NCI-H1436 (cell line): ENCODE measurements at places on chromosomes 6 and 20.

GRCh38 chr6:110140650-110141049 lies 38.8 kb downstream of the WASF1 start:
- no peak for DNase-seq

- no peak for DNase-seq
Measured at GRCh38 chr20:44773070-44773829, 27.6 kb downstream of the KCNK15 start.

GRCh38 chr6:82138075-82138791 lies 109.3 kb downstream of the IBTK start:
- no peak for DNase-seq

DNA sequence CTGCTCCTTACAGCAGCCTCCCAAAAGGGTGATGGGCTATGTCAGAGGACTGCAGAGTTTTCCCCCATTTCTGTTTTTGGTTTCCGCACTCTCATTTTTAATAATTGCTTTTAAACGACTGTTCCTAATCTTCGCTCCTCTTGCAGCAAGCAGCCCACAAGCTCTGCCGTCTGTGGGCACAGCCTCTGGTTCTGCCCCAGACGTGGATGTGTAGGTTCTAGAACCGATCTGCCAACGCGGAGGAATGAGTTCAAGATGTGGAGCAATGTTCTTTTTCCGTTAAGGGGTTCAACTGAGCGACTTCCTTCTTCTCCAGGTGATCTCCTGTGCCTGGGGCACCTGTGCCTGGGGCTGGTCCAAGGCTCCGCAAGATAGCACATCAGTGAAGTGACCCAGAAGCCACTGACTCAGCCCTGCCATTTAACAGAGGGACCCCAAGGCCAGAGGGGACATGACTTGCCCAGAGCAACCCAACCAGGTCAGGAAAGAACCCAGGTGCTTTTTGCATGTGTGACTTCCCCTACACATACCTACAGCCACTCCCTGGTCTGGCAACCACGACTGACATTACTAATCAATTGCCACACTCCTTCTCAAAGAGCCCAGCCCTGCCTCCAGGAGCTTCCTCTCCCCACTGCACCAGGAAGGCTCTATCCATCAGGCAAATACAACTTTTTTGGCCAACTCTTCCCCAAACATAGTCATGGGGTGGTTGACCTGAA lies 22.7 kb downstream of the PMEPA1 start:
- DNase-seq = no peak

- no peak for DNase-seq
Measured at GRCh38 chr6:144262470-144263369, 22.4 kb upstream of the UTRN start.

DNA sequence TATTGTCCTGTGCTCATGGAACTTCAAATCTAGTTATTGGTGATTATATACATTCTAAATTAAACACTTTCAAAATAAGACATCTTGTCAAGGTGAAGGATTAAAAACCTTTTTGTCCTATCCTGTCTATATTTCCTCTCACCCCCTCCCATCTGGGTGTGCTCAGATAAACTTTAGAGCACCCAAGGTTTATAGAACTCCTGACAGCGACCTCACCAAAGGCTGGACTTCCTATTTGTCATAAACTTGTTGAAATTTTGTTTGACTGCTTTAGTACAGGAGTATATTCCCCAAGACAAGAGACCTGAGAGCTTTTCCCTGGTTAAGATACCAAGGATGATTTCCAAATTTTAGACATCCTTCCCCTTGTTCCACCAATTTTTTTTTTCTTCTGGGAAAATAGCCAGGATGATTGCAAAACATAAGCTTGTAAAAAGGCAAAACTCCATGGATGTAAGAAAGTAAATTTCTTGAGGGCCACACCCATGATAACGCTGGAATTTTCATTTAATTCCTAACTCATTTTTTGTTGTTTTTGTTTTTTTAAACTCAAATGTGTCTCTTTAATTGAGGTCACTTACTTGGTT lies 33.0 kb downstream of the CARMIL1 start:
- no peak for DNase-seq

- no peak for DNase-seq
Measured at GRCh38 chr20:55386686-55387085, 618.6 kb downstream of the CBLN4 start.

- DNase-seq = no peak
Measured at GRCh38 chr6:157096522-157096921, 226.8 kb downstream of the TMEM242 start.

DNA sequence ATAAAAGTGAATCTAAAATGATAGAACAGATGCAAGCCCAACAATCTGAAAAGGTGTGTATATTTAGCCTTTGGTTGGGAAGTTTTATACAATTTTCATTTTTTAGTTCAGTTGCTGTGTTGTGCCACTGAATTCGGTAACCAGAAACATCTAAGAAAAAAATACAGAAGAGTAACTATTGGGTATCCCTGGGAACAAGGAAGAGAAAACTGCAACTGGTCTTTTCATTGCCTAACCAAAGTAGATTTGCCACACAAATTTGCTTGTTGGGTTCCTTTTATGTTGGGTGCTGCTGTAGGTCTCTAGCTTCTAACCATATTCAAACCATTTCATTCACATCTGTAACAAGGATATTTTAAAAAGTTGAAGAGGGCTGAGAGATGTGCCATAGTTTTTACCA lies 2.8 kb upstream of the TMEM30A start:
- no peak for DNase-seq

GRCh38 chr6:164533045-164533362 lies 776.4 kb downstream of the C6orf118 start:
- no peak for DNase-seq

DNA sequence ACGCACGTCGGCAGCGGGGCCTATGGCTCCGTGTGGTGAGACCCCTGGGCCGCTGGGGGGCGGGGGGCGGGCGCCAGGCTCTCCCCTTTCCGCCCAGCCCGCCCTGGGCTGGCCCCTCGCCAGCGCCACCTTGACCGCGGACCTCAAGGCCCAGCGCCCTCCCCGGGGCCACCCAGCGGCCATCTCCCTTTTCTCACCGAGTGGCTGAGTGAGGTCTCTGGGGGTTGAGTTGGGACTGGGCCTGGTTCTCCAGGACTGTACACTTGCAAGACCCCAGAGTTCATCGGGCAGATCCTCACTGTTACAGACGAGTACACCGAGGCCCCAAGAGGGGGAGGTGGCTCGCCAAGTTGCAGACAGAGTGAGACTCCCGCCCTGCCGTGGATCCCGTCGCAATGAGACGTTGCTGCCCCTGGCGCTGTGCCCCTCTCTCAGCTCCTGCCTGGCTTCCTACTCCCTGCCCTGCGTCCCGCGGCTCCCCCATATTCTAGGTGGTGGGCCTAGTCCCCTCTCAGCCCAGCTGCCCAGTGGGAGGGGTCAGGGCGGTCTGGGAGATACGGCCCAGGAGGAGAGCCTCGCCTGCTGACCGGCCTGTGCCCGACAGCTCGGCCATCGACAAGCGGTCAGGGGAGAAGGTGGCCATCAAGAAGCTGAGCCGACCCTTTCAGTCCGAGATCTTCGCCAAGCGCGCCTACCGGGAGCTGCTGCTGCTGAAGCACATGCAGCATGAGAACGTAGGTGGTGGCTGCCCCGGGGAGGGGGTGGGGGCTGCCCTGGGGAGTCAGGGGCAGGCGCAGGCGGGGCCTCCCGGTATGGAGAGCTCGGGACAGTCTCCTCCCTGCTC lies 576 bp downstream of the MAPK13 start:
- DNase-seq = peak; percentile 40

DNA sequence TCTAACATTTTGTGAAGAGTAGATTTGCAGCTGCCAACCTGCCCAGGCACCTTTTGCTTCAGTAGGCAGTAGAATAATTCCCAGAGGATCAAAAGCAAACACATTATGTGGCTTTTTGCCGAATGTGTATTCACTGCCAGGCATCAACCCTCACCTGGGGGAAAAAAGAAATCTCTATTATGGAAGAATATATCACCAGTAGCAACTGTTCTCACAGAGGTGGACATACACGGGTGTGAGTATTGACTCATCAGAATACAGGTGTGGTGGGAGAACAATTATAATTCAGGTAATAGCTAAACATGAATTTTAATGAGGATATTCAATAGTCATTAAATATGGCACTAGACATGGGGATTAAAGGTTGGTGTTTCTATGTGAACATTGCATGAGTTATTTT lies 910.7 kb downstream of the TFAP2A start:
- peak; percentile 91 for DNase-seq

GRCh38 chr6:157240059-157240959 lies 83.0 kb downstream of the TMEM242 start:
- DNase-seq = peak; percentile 51

DNA sequence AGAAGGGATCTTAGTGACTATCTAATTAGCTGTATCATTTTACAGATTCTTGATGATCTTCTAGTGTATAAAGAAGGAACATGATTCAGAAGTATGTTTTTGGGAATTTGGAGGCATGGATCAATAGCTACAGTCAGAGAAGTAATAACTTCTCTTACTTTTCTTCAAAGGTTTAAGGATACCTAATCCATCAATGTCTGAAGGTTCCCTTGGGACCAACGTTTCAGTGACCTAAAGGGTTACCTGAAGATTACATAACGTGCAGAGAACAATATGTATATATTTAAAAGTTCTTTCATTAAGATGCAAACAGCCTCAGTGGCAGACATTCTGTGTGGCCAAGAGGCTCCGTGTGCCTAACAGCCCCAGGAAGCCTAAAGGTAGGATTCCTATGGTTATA lies 3.2 kb downstream of the HDAC2 start:
- DNase-seq = no peak

DNA sequence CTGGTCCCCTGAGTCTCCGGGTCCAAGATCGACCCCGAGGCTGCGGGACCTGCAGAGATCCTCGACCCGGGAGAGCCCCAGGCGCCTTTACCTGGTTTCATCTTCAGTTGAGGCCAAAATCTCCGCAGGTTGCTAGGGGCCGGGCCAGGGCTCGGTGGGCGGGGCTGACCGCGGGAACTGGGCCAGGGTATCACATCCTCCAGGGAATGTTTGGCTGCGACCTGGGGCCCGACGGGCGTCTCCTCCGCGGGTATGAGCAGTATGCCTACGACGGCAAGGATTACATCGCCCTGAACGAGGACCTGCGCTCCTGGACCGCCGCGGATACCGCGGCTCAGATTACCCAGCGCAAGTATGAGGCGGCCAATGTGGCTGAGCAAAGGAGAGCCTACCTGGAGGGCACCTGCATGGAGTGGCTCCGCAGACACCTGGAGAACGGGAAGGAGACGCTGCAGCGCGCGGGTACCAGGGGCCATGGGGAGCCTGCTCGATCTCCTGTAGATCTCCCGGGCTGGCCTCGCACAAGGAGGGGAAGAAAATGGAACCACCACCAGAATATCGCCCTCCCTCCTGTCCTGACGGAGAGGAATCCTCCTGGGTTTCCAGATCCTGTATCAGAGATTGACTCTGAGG lies 53.8 kb upstream of the POLR1H start:
- DNase-seq = no peak

- no peak for DNase-seq
Measured at GRCh38 chr6:106214531-106214930, 111.0 kb downstream of the ATG5 start.

DNA sequence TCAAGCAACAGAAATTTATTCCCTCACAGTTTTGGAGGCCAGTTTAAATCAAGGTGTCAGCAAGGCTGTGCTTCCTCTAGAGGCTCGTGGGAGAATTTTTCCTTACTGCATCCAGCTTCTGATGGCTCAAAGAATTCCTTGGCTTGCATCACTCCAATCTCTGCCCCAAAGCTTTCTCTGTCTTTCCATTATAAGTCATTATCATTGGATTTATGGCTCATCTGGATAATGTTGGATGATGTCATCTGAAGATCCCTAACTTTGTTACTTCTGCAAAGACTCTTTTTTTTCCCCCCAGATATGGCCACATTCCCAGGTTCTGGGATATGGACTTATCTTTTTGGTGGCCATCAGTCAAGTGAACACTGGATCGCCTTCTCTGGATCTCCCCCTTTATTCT lies 146.3 kb upstream of the B3GAT2 start:
- DNase-seq = no peak

DNA sequence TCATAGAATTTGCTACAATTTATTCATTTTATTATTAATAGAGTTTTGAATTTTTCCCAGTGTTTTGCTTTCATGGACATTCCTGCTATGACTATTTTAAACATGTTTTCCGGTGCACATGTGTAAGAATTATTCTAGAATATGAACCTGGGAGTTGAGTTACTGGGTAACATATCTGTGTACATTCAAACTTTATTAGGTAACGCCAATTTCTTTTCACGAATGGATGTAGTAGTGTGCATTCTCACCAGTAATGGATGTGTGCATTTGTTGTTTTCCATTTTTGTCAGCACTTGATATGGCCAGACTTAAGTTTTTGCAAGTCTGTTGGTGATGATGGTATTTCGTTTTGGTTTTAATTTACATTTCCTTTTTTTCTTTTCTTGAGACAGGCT lies 118.8 kb downstream of the CDKAL1 start:
- DNase-seq = no peak

- DNase-seq = no peak
Measured at GRCh38 chr20:40467703-40468411, 221.2 kb downstream of the MAFB start.

DNA sequence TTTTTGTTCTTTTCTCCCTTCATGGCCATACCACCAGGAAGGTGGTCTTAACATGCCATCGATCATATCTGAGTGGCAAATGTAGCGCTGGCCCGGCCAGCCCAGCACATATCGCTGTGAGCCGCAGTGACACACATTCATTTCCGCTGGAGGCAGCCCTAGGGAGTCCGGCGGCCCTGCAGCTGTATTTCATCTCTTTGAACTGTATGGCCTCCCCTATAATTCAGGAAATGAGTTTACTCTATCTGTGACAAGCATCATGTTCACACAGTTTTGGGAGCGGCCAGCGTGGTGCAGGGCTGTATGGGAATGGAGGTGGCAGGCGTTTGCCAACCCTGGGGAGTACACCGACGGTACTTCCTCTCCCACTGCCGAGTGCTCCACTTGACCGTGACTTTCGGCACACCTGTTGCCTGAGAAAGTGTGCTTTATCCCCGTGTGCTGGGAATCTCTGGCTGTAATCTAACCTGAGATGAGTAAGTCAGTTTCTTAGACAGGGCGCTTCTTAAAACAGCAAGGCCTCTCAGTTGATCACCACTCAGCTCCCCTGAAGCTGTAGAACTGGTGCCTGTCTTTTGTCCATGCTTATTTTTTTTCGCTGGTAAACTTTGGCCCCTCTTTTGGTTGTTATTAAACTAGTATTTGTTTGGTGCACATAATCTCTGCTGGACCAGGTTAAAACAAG lies 257.1 kb upstream of the TAB2 start:
- no peak for DNase-seq

DNA sequence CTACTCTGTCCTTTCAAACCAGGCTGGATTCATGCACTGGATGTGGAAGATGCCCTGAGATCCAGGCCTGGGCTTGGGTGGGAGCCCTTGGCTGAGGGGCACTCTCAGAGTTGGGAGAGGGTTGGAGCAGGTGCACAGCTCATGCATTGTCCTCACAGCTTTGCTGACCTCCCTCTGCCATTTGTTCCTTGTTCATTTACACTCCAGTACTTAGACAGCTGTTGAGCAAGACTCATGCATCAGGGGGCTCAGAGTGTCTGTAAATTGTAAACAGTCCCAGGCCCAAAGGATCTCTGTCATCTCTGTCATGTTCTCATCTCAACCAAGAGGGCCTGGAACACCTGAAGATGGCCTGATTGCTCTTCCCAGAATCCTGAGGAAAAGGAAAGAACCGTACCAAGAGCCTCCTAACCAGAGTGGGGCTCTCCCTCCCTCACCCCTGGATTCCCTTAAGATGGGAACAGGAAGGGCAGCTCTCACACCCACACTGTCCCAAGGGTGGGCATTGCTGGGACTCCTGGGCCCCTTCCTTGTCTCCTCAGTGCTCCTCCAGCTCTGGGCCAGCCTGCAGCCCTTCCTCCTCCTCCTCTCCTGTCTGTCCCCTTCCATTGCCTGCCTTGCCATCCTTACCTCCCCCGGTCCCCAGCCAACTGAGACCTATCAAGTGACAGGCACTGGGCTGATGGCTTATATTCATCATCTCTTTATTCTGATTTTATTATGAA lies 132.9 kb downstream of the FOXO3 start:
- DNase-seq = no peak

GRCh38 chr20:48128436-48128835 lies 343.2 kb upstream of the SULF2 start:
- DNase-seq = no peak
